ENCODE measurements at places on chromosomes 7 and 10.

DNA sequence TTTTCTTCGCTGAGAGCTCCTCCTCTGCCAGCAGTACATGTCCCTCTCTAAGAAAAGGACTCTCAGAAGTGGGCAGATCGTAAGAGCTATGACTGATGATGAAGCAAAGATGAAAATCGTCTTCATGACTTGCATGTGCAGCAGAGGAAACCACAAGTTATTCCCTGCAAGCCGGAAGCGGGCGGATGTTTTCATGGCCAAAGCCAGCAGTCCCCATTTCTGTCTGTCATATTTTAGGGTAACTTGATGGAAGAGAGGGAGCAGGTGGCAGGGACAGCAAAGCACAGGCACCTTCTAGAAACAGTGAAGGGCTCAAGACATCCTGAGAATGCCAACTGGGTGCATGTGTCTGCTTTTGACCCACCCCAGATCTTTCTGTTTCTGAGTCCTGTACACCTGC is 19.9 kb downstream of the KLF6 start:
- no peak for DNase-seq

- DNase-seq: no peak
Measured at GRCh38 chr10:29774475-29774874, 139.7 kb upstream of the SVIL start.

- DNase-seq: no peak
Measured at GRCh38 chr7:84195295-84196060, 889 bp upstream of the SEMA3A start.

- no peak for DNase-seq
Measured at GRCh38 chr10:100183481-100183880, 2.3 kb downstream of the ERLIN1 start.

DNA sequence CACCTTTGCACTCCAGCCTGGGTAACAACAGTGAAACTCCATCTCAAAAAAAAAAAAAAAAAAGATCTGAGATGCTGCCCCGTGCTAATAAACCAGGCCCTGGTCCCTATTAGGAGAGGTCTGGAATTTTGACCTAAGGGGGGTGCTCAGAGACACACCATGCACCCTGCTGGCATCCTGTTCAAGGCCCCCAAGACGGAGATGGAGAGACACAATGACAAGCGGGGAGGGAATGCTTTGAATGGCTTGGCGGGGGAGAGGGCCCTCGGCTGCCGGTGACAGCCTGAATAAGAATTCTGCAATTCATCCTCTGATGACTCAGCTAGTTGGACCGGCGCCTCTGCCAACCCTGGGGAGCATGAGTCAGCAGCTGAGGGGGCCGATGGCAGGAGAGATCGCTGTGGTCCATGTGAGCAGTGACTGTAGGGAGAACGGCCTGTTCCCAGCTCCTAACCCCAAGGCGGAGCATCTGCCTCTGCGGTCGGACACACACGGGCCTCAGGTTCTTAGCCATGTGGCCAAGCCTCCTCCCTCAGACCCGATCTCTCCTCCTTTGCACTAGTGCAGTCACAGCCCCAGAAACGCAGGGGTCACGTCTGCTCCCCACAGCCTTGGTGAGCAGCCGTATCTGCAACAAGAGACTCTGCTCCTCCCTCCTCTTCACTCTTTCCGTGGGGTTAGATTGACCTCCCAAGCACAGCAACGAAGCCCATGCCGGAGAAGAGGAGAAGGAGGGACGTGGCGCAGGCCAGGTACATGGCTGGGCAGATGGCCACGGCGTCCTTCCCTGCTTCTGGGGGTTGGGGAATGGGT is 14.9 kb downstream of the TRIM56 start:
- DNase-seq: no peak

All from NCI-H1417 treated with DMSO at 0.1 percent for 48 hours (cell line).